Activated T-helper 2 cell treated with anti-CD3 and anti-CD28 coated beads, Interferon-gamma antibody, Interleukin-2, Interleukin-4, amounts not matched to agents 10 μg/mL and 5 μg/mL and 100 μg/mL, durations not matched to agents 14 hours and 24 hours and 36 hours (primary cell): ENCODE measurements at places on chromosomes 5 and 9. TPM values are rescaled to one million over a fixed set of nuclear protein-coding genes. Genes with fewer than 3 reads are reported as not detected.

- DNase-seq: no peak
Measured at GRCh38 chr9:26975728-26976707, 19.8 kb downstream of the IFT74 start.

DNA sequence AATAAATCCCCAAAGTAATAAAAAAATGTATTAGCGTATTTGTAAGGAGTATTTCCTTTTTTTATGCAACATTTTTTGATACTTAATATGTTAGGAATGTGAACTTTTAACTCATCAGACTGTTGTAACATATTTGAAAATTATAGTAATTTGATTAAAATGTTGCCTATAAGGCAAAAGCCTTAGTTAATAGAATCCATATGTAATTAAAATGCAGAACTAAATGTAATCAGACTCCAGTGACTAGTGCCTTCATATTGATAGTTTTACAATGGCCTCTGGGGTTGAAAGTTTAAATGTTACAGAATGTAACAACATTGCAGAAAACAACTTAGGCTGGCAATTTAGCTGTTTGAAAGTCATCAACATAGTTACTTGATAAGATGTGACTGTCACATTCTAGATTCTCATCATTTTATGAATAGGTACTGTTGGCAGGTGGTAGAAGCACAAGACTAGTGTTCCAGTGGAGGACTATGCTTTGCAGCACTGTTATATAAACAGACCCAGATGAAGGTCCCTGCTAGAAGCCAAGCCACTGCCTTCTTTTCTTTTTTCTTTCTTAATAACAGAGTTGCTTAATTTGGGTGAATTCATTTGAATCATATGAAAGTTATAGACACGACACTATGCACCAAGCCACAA is 382.9 kb downstream of the CCDC171 start:
- no peak for DNase-seq

DNA sequence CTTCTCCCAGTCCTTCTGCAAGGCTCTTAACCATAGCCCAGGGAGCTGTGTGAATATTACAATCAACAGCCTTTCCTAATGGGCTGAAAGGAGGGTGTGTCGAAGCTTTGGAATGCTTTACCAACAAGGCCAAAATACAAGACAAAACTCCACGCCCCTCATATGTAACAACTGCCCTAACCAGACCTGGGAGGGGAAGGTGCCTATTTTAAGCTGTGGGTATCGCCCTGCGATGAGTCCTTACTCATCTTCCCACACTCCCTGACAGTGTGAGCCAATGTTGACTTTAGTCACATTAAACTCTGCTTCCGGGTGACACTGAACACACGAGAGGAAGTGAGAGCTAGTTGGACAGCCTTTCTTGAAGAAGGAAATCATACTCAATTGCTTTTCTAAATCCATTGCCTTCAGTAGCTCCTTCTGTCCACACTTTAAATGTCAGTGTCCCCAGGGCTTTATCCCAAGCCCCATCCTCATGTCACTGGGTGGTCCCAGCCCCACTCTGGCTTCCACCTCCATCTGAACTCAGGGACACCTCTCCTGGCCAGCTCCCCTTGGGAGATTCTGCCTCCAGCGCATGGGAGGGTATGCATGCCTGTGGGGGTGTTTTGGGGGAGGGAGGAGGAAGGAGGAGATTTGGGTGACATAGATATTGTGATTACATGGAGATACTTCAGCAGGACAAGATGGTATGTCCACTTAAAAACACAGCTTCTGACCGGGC is 6.5 kb upstream of the TBC1D9B start:
- DNase-seq: no peak

- DNase-seq: no peak
Measured at GRCh38 chr9:37220971-37221370, 100.6 kb downstream of the ZCCHC7 start.

DNA sequence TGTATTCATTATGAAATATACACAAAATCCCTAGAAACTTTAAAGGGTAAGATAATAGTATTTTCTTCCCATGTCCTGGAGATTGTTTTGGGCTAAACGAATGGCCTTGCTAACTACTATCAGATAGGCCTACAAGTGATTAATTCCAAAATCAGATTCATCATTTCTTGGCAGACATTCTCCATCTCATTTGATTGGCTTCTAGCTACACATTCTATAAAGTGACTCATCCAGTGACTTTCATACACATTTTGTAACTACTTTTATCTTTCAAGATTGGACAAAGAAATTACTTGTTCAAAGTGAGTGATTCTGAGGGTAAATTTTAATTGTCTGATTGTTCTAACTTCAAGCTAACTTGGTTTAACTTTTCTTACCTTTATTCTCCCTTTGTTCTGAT is 93.3 kb downstream of the RAPGEF6 start:
- DNase-seq: no peak

Gene PRDM9
- not detected in 2 replicates for total RNA-seq
